ENCODE measurements at places on chromosomes 4 and X.

- DNase-seq: no peak
Observed at GRCh38 chrX:129649268-129650182, 5.2 kb downstream of the APLN start.

DNA sequence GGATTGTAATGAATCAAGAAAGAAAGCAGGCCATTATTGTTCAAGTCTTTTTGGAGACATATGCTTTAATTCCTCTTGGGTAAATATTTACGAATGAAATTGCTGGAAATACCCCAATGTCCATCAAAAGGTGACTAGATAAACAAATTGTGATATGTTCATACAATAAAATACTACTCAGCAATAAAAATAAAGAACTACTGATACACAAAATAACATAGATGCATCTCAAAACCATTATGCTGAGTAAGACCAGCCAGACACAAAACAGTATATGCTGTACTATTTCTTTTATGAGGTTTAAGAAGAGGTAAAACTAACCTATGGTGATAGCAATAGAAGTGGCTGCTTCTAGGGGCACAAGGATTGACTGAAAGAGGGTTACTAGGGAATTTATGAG is 28.8 kb upstream of the JADE1 start:
- DNase-seq: no peak

GRCh38 chrX:84188320-84188834 is 378 bp upstream of the RPS6KA6 start:
- peak; percentile 16 for DNase-seq

GRCh38 chrX:120823556-120823955 is 52.1 kb downstream of the CT47B1 start:
- DNase-seq: no peak

DNA sequence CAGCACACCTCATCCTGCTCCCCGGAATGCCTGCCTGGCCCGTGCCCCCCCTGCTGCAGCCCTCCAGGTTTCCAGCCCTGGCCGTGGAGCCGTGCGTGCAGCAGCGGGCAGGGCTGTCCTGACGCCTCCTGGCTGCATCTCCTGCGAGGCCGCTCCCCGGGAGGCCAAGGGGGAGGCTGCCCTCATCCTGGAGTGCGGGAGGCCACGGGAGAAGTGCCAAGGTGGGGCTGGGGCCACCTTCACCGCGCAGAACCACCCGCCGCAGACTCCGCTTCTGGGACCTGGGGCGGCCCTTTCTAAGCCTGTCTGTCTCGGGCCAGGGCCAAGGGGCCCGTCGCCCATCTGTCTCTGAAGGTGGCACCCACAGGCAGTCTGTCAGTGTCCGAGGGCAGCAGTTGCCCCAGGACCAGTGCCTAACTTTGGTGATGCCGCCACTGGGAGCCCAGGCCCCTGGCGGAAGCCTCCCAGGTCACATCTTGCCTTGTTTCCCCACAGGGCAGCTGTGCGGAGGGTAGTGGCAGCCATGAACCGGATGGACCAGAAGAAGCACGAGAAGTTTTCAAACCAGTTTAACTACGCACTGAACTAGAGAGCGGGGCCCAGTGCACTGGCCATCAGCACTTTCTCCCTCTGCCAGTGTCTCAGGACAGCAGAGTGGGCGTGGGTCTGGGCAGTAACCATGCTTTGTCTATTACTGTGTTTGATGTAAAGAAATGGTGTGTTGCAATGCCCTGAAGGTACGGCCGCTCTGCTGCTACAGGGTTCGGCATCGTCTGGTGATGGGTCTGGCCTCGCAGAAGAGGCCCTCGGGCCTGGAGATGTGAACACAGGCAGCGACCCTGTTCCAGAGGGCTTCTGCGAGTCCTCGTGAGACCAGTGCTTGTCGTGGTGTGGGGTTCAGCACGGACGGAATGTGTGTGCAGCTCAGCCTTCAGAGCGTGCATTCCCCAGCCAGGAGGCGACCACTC is 20.6 kb downstream of the NKX1-1 start:
- DNase-seq: no peak

DNA sequence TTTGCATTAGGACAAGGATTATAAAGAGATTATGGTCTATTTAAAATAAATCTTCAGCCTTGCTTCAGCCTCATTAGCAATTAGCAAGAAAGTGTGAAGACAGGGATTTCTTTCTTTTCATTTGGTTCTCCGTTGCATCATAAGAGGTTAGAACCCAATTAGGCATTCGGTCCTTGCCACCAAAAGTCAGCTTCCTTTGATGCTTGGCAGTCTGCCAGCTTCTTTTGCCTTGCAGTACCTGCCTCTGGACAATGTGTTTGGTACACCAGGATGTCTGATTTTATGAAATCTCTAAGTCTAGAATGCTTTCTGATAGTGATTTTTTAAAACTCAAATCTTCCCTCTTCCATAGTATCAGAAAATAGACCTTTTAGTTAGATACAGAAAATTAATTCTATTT is 12.4 kb downstream of the SMIM20 start:
- DNase-seq: no peak

GRCh38 chr4:187046471-187046870 is 322.8 kb upstream of the FAT1 start:
- DNase-seq: no peak

DNA sequence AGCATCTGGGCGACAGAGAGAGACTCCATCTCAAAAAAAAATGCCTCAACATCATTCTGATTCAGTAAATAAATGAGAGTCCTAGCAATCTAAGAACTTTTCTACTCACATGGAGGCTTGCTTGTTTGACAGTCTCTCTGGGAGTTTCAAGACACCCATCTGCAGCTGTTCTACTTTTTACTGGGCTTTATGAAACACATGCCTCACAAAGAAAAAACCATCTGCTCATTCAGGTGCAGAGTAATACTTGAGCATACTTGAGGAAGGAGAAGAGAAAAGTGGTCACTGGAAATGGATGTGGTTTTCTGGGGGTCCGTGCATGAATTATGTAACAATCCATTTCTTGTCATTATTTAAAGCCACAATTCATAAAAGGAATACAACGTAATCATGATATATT is 87.1 kb upstream of the DDX53 start:
- DNase-seq: no peak

DNA sequence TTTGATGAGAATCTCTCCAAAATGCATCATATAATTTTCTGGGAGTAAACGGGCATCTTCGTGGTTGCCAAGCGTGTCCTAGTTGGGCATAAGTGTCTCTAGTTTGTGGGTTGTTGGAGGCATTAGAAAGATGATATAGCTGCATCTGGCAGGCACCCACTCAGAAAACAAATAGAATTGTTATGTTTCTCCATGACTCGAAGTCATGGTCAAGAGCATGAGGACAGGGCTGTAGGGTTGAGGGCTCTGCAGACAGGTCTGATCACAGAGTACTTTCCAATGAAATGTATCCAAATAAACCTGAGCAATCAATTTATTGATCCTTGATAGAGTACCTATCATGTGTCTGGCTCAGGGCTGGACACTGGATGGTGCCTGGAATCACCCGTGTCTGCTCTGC is 82.7 kb downstream of the SORCS2 start:
- DNase-seq: no peak

DNA sequence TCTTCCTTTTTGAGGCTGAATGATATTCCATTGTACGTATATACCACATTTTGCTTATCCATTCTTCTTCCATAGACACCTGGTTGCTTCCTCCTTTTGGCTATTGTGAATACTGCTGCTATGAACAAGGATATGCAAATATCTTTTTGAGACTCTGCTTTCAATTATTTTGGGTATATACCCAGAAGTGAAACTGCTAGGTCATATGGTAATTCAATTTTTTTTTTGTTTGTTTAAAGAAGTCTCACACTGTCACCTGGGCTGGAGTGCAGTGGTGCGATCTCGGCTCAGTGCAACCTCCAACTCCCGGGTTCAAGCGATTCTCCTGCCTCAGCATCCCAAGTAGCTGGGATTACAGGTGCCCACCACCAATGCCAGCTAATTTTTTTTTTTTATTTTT is 75.3 kb downstream of the METTL14 start:
- DNase-seq: no peak

DNA sequence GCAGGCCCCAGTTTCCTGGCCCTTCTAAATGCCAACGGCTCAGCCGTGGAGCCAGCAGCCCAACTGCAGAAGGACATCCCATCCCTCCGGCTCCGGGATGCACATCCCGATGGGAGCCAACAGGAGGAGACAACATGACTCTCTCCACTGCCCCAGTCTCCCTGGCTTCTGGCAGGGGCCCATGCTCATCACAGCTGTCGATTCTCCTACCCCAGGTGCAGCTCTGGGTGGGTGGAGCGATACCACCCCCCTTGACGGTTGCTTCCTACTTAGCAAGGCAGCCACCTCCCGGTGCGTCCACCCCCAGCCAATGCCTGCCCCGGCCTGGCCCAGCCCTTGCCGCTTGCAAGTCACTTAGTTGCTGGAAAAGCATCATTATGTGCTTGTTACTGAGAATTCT is 19.5 kb downstream of the ZNF275 start:
- no peak for DNase-seq

GRCh38 chr4:173282626-173283025 is 51.5 kb downstream of the HMGB2 start:
- DNase-seq: no peak

DNA sequence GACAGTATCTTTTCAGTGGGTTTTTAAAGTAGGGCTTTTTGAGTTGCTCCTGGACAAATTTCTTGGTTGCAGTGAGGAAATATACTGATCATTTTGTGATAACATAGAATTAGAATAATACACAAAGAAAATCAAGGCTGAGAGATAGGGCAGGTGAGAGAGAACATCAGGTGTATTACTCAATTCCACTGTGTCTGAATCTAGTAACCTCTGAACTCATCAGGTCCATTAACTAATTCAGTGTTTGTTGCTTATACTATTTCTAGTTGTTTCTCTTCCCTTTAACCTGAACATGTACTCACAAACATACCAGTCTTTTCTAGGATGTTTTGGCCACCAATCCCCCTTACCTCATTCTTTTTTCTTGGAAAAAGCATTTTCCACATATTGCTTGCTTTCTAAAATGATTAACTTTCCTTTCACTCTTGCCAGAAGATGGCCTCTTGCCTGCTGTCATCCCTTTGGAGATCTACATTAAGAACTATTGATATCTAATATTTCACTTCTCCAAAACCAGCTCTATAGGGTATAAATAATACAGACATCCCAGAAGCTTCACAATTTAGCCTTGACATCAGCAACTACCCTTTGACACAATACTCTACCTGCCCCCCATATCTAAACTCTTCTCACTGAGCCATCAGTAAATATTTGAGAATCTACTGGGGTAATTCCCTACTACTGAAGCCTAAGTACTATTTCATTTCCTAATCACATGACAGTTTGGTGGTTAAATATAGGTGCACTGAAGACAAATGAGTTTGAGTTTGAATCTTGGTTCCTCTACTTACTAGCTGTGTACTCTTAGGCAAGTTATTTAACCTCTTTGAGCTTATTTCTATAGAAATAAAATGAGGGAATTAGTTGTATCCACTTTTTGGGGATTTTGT is 470.8 kb upstream of the IGFBP7 start:
- DNase-seq: no peak

- no peak for DNase-seq
Observed at GRCh38 chr4:99893029-99893428, 1.2 kb downstream of the LAMTOR3 start.

DNA sequence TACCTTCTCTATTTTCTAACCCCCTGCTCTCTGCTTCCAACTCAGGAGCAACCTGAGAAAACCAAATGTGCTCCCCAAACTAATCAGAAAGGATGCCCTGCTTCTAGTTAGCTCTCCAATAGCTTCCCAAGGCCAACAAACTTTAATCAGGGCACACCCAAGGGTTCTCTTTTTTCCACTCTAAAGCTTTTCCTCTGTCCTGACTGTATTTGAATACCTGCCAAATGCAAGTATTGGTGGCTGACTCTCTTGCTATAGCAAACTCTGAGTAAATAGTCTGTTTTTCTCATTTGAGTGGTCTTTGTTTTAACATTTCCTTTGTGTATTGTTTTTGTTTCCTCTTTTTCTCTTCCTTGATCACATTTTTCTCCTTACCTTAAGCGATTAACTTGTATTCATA is 52.5 kb downstream of the GBA3 start:
- DNase-seq: no peak

DNA sequence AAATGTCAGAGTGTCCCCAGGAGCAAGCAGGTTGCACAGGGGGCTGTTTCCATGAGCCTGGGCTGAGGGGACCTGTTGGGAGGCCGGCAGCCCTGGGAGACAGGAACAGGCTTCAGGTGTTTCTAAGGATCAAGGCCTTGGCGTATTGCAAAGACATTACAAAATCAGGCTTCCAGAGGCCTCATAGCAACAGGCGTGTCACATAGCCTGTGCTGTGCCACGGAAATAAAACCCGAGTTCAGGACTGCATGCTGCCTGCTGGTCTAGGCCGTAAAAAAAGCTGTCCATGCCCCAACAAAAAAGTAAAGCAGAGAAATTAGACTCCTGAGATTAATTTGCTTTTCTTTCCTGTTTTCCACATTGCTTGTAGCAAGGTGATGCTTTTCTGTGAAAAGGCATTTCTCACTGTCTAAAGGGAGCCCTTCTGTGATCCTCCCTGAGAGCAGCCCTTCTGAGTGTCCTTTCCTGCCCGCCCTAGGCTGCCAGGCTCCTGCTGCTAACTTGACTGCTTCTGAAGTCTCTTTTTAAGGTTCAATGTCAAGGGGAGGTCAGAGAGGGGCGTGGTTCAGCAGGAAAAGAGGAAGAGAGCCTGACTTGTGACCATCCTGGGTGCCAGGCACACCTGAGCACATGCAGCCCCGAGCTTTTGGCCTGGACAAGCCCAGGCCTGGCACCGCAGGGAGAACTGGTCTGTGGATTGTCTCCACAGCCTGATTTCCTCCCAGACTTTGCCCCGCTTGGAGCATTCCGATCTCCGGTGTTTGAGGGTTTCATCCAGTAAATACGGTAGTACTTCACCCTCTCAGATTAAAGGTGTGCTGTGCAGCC is 21.3 kb downstream of the SHROOM2 start:
- no peak for DNase-seq

DNA sequence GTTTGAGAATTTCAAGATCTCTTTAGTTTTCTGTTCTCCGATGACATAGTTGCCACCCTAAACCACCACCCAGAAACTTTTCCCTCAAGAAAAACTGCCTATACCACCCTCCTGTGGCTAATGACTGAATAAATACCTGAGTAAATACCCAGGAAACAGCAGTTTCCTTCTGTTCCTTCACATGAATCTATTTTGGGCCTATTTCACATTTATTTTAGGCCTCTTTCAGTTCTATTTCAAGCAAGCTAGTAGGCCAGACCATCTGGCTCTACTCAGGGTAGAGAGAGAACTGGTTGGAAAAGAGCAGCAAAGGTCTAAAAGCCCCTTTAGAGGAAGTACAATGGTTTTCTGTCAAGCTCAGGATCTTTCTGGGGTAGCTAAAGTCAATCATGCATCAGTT is 23.4 kb downstream of the ARHGEF9 start:
- DNase-seq: no peak

GRCh38 chr4:3706111-3706511 is 60.1 kb upstream of the ADRA2C start:
- no peak for DNase-seq

- no peak for DNase-seq
Observed at GRCh38 chr4:61239250-61239649, 39.1 kb downstream of the ADGRL3 start.

- no peak for DNase-seq
Observed at GRCh38 chr4:114396808-114397207, 201.8 kb upstream of the UGT8 start.
